ENCODE measurements at places on chromosomes 2 and 18. TPM values are rescaled to one million over a fixed set of nuclear protein-coding genes. Genes with fewer than 3 reads are reported as not detected.

DNA sequence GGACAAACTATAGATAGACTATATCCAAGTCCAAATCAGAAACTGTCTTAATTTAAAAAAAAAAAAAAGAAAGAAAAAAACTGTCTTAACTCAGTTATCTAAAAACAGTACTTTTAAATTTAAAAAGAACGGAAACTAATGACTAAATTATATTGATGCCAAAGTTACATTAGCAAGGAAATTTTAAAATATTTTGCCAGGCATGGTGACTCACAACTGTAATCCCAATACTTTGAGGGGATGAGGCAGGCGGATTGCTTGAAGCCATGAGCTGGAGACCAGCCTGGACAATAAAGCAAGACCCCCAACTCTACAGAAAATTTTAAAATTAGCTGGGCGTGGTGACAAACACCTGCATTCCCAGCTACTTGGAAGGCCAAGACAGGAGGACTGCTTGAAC is 30.9 kb downstream of the MEMO1 start:
- H3K27me3 ChIP-seq = no peaks in the 10 kb centered on the region
- peaks cover 12% of the 10 kb centered on the region for H3K4me1 ChIP-seq
- H3K36me3 ChIP-seq = no peaks in the 10 kb centered on the region

- no peak for DNase-seq
- H3K27me3 ChIP-seq = no peaks in the 10 kb centered on the region
- no peaks in the 10 kb centered on the region for H3K36me3 ChIP-seq
Observed at GRCh38 chr2:33391529-33392255, 84.8 kb upstream of the RASGRP3 start.

DNA sequence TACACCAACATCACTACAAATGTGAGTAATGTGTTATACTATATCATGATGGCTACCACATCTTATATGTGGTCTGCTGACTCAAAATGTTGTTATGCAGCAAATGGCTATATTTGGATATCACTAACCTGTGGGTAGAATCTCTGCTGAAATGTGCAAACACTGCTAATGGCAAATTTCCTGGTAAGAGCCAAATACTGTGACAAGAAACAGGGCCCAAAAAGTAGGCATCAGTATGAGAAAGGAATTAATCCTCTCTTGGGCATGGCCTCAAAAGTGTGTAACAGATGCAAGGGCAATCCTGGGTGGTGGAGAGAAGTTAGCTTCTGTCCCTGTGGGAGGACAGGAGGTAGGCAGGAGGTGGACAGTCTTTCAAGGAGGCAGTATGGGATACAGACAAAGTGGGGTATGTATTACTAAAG is 13.3 kb downstream of the ATF2 start:
- no peak for DNase-seq
- peaks cover 15% of the 10 kb centered on the region for H3K4me1 ChIP-seq
- no peak overlapping the region for H3K4me3 ChIP-seq
- H3K36me3 ChIP-seq = peaks cover 11% of the 10 kb centered on the region
- H3K27ac ChIP-seq = no peak overlapping the region
- no peaks in the 10 kb centered on the region for H3K27me3 ChIP-seq

GRCh38 chr2:134278553-134278952 is 24.7 kb downstream of the MGAT5 start:
- H3K4me3 ChIP-seq = no peak overlapping the region
- DNase-seq = no peak
- H3K36me3 ChIP-seq = no peaks in the 10 kb centered on the region

ALPP gene
- total RNA-seq = 6.0 TPM

Data from lower lobe of right lung (tissue), 2 donors.